ENCODE measurements at places on chromosomes 6 and 20. TPM values are rescaled to one million over a fixed set of nuclear protein-coding genes. Genes with fewer than 3 reads are reported as not detected.

C20orf141 gene
- not detected for total RNA-seq

- no peak for DNase-seq
These were observed 138.2 kb upstream of the DTNBP1 start for GRCh38 chr6:15800841-15801617.

GRCh38 chr6:146598772-146599405, at the start of gene ADGB:
Gene ADGB, plus strand, starts transcription at chr6:146598972. Its CDS starts 69 bp downstream, at chr6:146599041.
- peak; percentile 37 for DNase-seq

DNA sequence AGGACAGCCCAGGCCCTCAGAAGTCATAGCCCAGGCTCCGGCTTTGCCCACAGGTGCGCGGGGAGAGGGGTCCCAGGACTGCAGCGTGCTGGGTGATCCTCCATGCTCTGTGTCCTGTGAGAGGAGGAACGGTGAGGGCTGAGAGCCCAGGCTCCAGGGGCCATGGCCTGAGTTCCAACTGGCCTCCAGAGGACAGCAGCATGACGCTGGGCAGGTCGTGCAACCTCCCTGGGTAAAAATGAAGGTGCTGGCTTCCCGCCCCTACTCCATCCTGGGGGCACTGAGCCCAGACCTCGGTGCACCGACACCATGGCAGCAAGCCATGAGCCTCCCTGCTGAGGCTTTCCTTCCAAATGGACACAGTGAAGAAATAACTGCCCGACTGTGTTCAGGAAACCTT, 305.4 kb downstream of the TAF4 start:
- DNase-seq = no peak

DEFB132 gene
- total RNA-seq = not detected
